ENCODE measurements at places on chromosomes 16 and 17.

GRCh38 chr16:9447195-9447551 is 355.7 kb downstream of the HAPSTR1 start:
- DNase-seq, result no peak

DNA sequence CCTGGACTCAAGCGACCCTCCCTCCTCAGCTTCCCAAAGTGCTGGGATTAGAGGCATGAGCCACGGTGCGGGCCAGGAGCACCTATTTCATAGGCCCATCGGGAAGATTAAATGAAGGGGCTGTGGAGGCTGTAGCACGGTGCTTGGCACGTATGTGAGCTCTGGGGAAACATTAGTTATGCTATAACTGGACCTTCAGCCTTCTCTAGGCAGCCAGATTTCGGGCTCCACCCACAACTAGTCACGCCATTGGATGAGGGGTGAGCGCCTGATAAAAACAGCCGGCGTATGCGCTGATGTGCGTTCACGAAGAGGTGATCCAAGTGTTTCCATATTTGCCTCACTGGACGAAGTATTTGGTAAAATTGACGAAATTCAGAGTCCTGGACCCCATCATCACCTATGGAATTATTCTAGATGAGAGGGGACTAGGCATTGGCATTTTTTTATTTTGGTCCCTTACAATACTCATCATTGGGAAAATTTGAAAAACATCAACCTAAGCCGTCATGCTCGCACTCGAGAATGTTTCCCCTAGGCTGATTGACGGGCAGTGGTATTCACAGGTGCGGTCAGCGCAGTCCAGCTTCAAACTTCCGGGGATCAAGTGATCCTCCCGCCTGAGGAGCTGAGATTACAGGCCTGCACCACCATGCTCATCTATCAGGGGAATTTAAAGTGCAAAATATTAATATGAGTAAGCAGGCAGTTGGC is 1.8 kb upstream of the ANKRD11 start:
- peak; percentile 56 for DNase-seq

DNA sequence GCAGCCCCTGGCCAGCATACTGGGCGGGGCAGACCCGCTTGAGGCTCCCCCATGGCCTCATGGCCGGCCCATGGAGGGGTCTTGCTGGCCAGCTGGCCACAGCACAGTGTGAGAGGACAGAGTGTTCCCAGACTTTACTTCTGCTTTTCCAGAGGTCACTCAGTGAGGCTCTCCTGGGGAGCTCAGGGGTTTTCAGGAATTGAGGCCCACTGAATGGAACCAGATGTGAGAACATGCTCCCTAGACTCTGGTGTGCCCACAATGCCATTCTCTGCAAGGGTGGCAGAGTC is 21.2 kb downstream of the ATP6V0D1 start:
- no peak for DNase-seq

- DNase-seq, result peak; percentile 79
These were observed 6.8 kb upstream of the KRTAP17-1 start for GRCh38 chr17:41322094-41322902.

DNA sequence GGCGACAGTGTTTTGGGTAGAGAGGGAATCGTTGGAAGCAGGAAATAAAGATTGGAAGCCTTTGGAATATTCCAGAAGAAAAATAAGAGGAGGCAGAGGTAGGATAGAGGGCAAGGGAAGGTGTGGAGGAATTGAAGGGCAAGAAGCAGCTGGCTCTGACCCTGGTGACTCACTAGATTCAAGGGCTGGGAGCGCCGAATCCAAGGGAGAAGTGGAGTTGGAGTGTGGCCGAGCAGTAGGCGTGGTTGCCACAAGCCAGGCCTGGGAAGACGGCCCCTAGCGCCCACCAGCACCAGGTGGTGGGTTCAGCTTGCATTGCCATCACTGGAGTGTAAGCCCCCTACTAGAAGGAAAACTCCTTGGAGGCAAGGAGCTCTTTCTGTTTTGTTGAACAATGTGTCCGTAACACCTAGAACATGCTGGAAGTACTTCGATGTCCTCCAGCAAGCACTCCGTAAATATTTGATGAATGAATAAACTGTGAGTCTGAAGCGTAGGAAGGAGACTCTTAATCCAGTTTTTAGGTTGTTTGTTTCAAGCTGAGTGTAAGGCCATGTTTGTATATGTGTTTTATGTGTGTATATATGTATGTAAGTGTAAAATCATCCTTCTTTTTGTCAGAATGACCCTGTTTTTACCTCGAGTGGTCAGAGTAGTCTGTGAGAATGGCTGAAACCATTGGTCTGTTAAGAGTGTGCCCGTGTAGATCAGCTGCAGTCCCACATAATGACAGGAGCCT is 139.5 kb downstream of the CMIP start:
- DNase-seq, result peak; percentile 61

DNA sequence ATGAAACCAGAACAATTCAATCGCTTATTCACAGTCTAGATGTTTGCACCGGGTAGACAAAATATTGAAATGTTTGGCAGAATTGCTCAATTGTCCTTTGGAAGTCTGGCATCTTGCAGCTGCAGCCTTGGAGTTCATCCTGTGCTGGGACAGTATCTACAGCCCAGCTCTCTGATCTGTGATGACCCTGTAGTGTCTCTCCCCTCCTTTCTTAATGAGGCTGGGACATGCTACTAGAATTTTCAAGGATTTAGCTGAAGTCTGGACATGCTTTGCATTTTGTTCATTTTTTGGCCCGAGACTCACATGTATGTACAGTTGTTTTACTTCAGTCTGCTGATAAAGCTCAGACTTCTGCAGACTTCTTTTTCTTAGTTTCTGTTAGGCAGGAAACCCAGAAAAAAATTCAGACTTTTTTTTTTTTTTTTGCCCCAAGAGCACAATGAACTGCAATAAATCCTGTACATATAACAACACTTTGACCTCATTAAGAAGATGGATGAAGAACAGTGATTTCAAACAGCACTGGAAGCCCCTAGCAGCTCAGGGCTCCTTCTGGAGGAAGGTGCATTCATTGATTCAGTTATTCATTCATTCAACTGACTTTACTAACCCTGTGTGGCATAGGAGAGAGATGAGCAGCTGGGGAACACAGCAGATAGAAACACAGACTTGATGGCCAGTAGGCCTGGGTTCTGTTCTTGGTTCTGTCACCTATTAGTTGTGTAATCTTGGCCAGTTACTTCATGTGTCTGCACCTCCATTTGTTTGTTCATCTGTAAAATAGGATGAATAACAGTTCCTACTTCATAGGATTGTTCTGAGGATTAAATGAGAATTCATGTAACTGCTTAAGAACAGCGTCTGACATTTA is 210.0 kb downstream of the MAP2K4 start:
- DNase-seq, result peak; percentile 14

- DNase-seq, result no peak
These were observed 114.5 kb upstream of the CHMP6 start for GRCh38 chr17:80876950-80877728.

DNA sequence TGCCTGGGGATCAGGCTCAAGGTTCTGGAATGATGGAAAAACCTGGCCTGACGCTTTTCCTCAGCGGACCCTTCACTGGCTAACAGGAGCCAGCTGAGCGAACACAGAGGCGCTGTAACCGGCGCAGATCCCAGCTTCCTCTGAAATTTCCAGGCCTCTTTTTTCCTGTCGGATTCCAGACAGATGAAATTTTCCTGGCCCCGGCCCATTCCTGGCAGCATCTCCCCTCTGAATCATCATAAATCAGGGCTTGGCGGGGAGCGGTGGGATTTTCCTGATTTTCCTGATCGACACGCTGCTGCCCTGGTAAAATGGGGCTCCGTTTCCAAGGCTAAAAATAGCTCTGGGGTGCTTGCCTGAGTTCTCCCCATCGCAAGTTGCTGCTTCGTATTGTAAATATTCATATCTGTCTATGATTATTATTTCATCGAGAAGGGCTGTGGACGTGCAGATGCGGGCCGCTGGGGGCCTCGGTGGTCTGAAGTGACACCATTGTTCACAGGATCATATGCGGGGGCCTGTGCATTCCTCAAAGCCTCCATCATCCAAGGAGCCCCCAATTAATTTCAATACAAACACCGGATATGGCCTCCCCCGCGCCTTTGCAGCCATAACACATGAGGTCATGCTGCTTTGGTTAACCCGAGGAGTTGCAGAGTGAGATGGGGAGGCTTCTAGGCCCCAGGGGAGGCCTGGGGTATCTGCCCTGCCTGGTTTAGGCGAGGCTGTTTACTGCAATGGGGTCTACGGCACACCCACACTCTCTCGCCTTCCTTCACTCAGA is 45.8 kb upstream of the ETV4 start:
- DNase-seq, result peak; percentile 90

GRCh38 chr17:3966720-3967363 is 2.6 kb upstream of the ATP2A3 start:
- no peak for DNase-seq

- DNase-seq, result no peak
These were observed 9.1 kb downstream of the CA4 start for GRCh38 chr17:60158751-60159478.

DNA sequence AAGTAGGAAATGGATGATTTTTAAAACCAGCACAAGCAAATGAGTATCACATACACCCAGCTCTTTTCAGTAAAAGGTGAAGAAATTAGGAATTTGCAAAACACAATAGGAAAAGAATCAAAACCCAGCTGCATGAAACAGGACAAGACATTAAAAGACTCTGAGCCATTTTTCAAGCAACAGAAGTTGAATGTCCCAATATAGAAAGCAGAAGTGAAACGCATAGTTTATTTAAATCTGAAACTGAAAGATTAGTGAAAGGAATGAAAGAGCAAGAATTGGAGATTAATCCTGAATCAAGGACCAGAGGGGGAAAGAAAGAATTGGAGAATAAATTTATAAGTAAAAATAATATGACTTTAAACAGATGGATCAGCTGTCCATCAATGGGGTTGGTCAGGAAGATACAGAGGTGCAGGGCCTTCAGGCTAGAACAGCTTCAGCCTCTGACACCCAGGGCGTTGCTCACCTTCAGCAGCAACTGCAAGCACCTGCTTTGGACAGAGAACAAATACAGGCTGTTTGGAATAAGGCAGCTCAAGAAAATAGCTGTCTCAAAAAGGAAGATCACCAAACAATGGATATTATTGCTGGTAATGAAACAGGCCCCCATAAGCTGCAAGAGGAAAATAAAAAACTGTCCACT is 3.9 kb upstream of the ARHGAP17 start:
- no peak for DNase-seq

DNA sequence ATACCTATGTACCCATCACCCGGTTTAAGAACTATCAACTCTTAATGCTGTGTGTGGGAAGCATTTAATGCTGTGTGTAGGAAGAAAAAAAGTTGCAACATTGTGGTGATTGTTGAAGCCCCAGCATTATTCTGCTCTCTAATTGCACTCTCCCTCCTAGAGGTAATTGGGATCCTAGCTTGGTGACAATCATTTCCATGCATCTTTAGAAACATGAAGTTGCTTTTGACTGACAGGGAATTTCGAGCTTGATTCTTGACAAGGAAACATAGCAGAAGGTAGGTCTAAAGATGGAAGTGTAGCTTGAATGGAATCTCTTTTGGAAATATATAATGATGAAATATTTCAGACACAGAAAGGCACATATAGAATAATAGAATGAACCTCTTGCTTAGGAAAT is 27.3 kb downstream of the HEXIM2 start:
- DNase-seq, result no peak

- peak; percentile 71 for DNase-seq
These were observed 23.9 kb upstream of the HEATR6 start for GRCh38 chr17:60102632-60103096.

DNA sequence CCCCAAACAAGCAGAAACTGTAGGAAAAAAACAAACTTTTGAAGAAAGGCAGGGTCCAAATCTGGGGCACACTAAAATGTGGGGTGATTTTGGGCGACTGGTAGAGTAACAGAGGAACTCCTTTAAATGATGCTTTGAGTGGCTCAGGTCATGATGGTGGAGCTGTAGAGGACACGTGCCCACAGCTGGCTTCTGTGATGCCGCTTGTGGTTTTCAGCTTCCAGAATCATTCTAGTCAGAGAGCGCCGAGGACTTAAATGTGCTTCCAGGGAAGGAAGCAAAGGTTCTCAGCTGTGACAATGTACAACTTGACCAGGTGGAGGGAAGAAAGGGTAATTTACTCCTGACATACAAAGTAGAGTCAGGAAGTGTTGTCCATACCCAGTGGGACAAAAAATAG is 162.4 kb downstream of the LGALS9B start:
- DNase-seq, result no peak

GRCh38 chr16:48318630-48319029 is 66.6 kb downstream of the SIAH1 start:
- peak; percentile 44 for DNase-seq

All from fibroblast of mammary gland (primary cell).